Hepatic stellate cell (primary cell): ENCODE measurements at places on chromosomes 11 and 22.

GRCh38 chr11:24298146-24298545, 198.7 kb upstream of the LUZP2 start:
- DNase-seq = no peak

DNA sequence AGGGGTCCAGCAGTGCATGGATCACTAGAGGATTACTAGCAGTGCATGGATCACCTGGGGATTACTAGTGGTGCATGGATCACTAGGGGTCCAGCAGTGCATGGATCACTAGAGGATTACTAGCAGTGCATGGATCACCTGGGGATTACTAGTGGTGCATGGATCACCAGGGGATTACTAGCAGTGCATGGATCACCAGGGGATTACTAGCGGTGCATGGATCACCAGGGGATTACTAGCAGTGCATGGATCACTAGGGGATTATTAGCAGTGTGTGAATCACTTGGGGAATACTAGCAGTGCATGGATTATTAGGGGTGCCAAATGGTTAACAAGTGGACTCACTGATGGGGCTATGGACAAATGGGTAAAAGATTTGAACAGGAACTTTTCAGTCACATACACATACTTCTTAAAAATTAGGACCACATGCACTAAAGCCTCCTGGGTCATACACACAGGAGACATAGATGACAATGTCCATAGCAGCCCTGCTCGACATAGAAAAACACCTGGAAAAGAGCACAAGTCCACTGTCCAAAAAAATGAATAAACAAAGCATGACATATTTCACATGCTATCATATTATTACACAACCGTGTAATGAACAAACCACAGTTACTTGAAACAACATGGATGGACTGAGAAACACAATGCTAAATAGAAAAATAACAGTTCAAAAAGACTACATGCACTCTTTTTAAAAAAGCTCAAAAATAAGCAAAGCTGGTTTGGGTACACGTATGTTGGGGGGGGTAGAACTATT, 109.8 kb downstream of the CD44 start:
- DNase-seq = no peak

DNA sequence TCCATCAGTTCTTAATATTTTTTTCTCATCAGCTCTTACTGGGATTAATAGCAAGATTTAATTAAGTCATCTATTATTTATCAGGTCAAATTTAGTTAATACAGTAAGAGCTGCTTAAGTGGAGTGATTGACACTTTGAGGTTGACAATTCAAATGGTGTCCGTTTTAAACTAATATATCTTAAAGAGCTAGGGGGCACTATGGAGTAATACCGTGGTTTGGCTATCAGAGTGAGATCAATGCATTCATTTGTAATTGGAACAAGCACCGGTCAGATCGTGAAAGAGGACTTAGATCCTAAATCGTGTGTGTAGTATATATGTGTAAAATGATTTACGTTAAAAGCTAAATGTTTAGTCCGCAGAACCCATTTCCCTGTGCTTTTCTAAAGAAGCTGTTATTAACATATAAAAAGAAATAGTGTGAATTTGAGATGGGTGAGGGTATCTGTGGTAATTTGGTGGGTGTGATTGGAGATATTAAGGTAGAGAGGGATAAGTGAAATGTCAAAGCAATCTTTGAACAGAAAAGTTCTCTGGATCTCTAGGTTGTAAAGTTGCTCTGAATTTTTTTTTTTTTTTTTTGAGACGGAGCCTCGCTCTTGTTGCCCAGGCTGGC, 2.3 kb downstream of the SIK2 start:
- peak; percentile 21 for DNase-seq

DNA sequence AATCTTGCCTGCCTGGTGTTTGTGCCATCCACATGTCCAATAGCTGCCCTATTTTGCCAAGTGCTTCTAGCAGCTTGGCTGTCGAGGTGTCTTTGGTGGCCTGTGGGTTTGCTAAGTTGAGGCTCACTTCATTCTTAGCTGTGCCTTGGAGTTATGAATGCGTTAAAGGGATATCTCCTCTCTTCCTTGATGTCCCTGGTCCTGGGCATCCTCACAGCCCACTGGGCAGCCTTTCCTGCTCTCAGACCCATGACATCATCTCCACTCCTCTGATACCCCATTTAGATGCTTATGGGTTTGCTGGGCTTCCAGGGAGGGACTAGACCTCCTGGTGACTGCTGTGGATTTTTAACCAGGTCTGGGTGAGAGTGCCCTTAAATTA, 1.3 kb downstream of the LDLRAD3 start:
- DNase-seq = no peak

DNA sequence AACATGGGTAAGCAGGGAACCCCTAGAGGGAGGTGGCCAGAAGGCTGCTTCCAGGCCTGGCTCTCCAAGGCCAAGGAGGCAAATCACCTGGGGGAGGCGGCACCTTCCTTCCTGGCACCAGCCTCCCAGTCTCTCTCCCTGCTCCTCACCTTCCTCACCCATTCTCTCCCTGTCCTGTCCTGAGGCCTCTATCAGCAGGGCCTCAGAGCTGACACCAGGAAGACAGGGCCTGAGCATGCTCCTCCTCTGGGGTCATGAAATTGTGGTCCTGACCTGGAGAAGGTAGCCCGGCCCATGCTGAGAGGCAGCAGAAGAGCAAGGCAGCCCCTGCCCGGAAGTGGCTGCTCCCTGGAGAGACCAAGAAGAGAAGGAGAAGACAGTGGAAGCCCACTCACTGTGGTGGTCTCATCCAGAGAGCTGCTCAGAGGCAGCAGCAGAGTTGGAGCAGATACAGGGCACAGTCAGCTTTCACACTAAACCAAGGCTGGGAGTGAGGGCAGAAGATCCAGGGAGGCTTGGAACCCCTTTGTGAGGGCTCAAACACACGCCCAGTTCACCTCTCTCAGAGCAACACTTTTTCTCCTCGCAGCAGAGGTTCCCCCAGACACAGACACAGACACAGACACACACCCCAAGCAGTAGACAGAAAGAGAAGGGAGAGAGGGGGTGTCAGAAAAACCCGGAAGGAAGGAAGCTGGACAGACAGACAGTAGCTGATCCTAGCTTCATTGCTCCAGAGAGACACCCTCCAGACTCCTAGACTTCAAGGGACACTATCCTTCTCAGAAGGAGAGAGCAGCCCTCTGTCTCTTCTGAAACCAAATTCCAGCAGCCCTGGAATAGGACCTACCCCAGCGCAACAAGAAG, 1.8 kb downstream of the BCL9L start:
- no peak for DNase-seq

DNA sequence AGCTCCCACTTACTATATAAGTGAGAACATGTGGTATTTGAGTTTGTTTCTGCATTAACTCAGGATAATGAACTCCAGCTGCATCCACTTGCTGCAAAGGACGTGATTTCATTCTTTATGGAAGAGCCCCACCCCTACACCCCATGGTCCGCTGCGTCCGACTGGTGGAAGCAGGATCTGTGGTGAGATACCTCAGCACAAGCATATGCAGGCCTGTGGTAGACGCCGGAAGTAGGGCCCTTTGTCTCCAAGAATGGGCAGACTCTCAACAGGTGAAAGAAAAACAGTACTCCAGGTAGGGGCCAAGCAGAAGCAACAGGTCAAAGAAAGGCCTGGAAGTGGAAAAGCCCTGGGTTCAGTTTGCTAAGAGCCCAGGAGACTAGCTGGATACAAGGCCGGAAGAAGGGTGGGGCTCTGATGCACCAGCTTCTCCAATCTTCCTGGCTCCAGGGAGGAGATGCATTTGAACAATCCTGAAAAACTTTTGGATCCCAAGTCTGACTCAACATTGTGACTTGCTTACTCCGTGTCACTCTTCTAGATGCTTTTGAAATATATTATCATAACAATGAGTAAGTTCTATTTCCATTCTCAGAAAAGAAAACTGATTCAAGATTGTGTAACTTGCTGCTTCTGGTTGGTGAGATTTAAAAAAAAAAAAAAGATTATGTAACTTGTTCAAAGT, 30.4 kb downstream of the NEAT1 start:
- peak; percentile 81 for DNase-seq

DNA sequence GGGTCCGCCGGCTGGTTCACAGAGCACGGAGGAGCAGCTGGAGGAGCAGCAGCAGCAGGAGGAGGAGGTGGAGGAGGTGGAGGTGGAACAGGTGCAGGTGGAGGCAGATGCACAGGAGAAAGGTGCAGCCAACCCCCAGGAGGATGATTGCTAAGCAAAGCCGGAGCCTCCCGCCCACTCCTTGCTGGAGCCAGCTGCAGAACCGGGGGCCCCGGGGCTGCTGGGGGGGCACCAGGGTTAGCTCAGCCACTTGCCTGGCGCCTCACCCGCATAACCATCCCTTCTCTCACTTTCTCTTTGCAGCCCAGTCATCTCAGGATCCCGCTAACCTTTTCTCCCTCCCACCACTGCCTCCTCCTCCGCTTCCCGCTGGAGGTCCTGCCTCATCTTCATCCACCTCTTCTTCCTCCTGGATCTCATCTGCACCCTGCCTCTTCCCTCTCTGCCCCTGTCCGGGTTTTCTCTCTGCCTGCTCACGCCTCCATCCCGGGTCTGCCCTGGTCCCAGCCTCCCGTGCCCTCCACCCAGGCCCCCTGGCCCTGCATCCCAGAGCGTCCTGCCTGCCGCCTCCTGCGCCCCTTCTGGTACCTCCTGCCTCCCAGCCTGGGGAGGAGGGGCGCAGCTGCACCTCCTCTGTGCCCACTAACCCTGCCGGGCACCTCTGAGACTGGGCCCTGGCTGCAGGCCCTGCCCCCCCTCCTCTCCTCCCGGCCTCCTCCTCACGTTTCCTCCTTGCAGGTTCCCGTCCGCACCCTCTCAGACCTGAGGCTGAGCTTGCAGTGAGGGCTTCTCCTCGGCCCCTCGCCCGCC, 9.5 kb downstream of the KCTD17 start:
- DNase-seq = no peak

DNA sequence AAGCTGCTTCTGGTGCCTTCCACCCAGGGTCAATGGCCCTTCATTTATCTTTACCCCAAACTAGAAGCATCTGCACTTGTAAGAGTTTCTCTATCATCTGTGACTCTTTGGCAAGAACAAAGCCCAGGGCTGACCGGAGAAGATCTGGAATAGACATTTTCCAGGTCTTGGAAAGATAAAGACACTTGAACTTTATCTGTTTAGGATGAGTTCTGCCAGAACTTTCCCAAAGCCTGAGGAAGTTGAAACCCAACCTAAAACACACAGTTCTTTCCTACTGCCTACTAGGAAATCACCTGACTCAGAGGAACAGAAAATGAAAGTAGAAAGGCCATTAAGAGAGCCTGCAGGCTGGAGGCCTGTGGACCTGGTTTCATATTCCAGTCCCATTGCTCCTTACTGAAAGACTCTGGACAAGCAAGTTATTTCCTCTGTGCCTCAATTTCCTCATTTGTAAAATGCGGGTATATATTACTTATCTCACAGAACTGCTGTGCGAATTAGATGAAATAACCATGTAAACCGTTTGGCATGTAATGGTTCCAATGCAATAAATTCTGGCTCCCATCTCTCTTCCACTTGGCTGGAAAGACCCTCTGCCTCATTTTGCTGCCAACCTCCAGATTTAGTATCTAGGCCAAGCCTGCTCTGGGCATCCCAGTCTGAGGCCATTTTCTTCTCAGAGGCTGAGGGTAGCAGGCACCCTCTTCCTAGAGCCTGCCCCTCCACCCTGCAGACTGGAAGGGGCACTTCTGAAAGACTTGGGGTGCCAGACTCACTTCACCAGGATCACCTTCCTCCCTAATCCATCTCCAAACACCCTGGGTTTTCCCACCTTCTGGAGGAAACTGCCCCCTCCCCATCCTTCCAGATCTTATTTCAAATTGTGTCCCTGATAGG, 1.2 kb downstream of the UBE2L6 start:
- DNase-seq = peak; percentile 57

DNA sequence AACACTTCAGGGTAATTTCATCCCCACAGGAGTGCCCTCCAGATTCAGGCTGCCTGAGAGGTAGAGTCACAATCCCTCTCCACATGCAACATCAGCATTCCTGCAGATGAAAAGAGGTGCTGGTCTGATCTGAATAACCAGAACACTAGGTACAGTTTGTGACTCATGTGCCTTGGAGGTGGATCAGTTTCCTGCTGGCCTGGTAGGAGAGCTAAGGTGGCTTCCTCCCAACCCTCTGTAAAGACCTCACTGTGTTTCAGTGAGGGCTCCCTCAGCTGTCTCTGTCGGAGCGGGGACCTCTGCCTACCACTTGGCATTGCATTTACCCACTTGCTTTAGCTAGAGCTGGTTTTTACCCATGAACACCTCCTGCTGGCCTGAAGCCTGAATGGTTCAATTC, 7.6 kb downstream of the OR9G1 start:
- DNase-seq = no peak

DNA sequence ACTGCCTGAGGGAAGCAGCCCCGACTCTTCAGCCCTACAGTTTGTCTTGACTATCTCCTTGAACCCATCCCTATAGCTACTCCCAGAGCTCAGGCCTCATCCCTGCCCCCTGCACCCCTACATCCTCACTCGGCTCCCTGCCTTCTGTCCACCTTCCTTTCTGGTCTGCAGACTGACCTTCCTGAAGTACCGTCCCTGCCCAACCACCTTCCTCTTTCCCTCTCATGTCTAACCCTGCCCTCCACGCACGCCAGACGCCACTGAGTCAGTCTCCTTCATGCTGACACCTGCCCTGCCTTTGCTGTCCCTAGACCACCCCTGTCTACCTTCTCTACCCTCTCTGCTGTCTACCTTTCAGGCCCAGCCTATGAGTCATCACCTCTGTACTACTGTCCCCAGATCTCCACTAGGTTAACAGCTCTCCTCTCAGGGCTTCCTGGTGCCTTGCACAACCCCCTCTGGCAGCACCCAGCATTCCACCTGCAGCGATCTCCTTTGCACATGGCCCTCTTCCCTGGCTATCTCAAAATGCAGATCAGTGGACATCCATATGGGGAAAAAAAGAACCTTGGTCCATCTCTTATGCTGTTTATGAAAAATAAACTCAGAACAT, 8.9 kb downstream of the KCTD21 start:
- DNase-seq = no peak

GRCh38 chr11:107743191-107743590, 31.3 kb upstream of the SLN start:
- no peak for DNase-seq

GRCh38 chr11:36746886-36747710, 149.1 kb upstream of the RAG2 start:
- DNase-seq = peak; percentile 54

DNA sequence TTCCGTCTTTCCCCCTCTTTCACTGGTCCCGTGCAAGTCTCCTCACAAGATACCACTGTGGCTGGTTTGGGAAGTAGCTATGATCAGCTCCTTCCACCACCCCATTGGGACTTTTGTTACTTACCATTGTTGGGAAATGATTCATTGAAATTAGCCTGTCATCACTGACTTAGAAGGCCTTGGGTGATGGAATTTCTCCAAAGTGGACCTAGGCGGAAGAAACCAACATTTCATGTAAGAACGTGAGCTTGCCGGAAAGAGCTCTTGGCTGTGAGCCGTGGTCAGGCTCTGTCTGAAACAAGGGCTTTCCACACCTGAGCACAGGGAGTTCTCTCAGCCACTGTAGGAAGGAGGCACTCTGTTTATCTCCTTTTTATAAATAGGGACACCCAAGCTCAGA, 23.5 kb upstream of the CRYBB3 start:
- no peak for DNase-seq

DNA sequence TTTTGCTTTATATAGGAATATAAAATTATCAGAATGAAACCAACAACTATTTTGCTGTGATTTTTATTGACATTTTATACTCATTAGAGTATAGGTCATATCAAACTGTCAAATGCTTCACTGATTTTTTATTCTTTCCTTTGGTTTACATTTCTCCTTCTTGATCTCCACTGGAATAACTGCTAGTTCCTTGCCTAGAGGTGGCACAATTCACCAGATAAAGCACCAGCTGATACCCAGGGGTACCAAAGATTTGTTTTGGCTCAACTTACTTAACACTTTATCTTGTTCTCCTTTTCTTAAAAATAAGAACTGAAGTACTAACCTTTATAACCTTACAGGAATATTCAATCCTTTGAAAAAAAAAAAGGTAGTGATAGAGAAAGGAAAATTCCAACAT, 725.1 kb upstream of the CHORDC1 start:
- no peak for DNase-seq
